Activated naive CD4-positive, alpha-beta T cell (primary cell): ENCODE measurements at places on chromosomes 7 and 10.

DNA sequence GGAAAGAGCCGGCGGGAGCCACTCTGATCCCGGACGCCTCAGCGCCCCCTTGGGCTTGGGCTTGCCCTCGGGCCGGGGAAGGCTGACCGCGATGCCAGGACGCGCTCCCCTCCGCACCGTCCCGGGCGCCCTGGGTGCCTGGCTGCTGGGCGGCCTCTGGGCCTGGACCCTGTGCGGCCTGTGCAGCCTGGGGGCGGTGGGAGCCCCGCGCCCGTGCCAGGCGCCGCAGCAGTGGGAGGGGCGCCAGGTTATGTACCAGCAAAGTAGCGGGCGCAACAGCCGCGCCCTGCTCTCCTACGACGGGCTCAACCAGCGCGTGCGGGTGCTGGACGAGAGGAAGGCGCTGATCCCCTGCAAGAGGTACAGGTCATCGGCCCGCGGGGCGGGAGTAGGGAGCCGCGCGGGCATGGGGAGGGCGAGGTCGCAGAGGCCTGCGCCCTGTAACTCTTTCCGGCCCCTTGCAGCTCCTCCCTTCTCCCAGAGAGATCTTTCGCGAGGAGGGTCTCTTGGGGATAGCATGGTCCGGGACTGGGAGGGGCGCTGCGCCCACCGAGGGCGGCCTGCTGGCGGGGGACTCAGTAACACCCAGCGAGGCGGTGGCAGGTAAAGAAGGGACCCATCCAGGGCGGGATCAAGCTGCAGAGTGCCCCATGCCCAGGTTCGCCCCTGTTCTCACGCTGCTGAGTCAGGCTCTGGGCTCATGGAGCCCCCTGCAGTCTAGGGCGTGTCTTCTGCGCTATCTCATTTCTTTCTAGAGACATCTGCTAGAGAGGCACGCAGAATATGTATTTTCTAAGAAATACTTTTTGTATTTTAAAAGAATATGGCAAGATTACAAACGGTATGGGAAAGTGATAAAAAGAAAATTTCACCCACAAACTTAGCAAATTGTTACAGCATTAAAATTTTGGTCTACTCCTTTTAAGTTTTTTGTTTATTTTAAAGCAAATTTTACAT is 687 bp downstream of the EPDR1 start:
- DNase-seq = no peak

GRCh38 chr10:82213784-82214183 is 338.8 kb downstream of the NRG3 start:
- DNase-seq = no peak

DNA sequence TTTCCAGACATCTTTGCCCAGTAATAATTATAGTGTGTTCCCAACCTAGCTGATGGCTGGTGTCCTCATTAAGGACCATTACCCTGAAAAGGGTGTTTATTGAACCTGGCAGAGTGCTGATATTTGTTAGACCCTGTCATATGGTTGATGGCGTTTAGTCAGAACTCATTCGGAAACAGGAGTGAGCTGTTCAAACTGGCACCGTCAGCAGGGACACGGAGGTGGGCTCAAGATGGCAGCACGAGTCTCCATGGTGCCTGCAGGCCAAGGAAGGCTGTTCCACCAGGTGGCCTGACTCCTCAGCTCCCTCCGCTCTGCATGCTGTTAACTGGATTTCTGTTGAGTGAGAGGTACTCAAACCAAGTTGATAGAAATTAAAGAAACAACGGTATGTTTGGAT is 589.1 kb upstream of the MGMT start:
- DNase-seq = no peak

DNA sequence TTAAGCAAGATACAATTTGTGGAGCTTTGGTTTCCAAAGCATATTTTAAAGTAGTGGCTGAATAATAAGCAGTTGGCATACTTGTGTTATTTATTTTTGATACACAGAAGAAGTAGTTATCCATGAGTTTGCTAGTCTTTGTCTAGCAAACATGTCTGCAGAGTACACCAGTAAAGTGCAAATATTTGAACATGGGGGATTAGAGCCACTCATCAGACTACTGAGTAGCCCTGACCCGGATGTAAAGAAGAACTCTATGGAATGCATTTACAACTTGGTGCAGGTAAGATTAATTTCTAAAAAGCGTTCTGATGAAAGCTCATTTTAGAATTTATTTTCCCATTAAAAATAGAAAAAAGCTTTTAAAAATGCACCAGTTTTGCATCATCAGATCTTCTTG is 31.4 kb downstream of the ARMC3 start:
- DNase-seq = no peak

- no peak for DNase-seq
Measured at GRCh38 chr7:158396982-158397862, 190.4 kb downstream of the PTPRN2 start.

DNA sequence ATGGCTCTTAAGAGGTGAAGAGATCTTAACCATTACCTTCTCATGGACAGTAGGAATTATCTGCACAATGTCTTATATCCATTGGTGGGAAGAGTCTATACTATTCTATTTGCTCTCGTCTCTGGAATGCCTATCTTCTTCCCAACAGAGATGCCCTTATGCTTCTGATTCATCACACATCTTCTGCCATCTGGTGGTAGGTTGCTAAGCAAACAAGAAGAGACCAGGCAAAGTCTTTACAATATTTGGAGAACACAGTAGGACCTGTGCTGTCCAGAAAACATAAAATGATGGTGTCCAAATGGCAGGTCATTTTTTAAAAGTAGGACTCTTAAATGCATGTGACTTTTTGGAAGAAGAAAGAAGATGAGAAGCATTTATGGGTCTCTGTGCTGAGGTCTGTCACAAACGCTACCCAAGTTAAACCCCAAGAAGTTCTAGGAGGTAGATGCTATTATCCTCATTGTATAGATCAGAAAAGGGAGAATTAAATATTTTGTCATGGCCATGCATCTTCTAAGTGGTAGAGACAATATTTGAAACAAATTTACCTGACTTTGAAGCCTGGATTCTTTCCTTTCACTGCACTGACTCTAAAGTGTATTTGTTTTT is 67.8 kb upstream of the NXPH1 start:
- DNase-seq = no peak

DNA sequence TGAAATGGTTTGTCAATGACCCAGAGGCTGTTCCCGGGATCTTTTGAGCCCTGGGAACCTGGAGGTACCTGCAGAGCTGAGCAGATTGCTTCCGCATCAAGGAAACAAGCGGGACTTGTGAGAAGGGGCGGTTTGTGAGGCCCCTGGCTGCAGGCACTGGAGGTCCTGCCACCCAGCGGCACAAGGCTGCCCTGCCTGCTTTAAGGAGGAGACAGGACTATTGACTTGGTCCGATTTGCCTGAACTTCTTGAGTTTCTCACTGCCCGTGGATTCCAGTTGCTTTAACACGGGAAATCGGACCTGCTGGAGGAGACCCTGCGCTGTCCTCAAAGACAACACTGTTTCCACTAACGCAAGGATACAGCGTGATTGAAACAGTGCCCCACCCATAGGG is 130.1 kb downstream of the DNAJB6 start:
- no peak for DNase-seq

GRCh38 chr7:121054925-121055324 is 66.4 kb downstream of the CPED1 start:
- DNase-seq = no peak
